ENCODE measurements at places on chromosomes 1 and 21. TPM values are rescaled to one million over a fixed set of nuclear protein-coding genes. Genes with fewer than 3 reads are reported as not detected.

GRCh38 chr1:219220945-219221344 is 47.3 kb downstream of the LYPLAL1 start:
- DNase-seq, result no peak

C1orf185 gene
- total RNA-seq, result not detected

DNA sequence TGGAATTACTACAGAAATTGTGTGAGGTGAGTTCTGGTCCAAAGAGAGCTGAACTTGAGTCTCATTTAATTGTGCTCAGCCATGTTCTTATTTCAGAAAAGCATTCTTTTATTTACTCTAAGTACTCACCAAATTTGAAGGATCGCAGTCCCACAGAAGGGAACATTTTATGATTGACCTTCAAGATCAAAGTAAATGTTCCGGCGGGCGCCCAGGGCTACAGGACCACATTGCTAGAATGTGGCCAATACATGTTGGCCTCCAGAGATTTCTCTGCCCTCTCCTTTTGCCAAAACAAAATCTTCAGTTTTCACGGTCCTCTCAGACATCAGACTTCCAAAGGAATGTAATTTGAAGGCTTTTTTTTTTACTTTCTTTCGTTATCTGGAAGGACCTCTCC is 237.8 kb downstream of the FMN2 start:
- no peak for DNase-seq

DNA sequence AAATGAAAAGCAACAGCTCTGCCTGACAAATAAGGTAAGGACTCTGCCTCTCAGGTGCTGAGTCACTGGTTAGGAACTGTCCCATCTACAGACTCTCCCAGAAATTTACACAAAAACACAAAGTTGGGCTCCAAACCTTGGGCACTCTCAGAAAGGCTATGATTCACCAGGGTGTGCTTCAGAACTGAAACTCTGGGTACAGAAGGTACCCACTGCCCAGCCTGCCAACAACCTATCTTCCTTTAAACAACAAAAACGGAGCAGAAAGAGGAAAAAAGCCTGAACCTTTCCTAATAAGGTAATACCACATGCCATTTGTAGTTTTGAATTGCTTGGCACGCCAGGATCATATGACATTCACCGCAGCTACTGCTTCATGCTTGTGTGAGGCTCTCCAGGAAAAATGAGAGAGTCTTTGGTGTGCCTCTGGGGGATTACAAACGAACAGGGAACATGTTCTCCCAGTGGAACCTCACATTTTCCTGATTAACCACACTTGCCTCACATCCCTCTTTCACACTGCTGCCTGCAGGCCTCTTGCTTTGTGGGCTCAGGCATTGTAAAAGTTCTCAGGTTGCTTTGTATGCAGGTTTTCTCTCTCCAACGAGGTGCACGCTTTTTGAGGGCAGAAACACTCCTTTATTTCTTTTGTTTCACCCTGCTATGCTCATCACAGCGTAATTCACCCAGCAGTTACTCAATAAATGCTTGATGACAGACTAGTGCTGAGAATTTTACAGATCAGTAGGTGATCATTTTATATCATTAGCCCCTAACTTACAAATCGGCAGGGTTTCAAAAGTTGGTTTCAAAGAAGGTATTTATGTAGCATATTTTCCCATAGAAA is 65.1 kb downstream of the GADD45A start:
- peak; percentile 38 for DNase-seq

DNA sequence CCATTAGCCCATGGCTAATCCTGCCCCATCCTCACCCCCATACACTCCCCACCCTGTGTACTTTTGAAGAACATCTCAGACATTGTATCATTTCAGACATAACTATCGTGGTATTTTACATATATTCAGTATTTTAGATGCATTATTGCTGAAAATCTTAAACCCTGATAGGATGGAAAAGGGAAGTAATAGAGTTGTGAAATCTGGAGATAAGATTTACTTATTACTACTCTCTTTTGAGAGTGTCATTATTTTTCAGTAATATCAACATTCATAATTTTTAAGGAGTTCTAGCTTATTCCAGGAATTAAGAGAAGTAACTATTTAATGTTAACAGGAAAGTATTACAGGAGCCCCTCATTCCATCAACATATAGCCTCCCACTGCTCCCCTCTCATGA is 34.4 kb downstream of the ADCY10 start:
- DNase-seq, result no peak

All from muscle of leg (tissue), 16 donors.